ENCODE measurements at places on chromosomes 3 and 15.

- DNase-seq, result no peak
These were observed 726.6 kb upstream of the NAALADL2 start for GRCh38 chr3:174132421-174133042.

- no peak for DNase-seq
These were observed 1.1 kb downstream of the ADPGK start for GRCh38 chr15:72782274-72783003.

DNA sequence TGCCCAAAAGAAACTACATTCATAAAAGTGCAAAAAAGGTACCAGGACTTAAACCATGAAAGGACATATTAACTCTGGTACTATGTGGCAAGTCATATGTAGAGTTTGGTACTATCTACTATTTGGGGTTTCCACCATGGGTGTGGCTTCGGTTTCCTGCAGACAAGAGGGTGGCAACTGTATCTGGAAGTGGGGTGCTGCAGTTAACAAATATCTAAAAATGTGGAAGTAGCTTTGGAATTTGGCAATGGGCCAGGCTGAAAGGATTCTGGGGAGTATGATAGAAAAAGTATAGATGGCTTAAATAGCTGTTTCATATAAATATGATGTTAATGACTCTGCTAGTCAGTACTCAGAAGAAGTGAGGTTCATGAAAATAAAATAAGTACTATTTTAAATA, 44.0 kb downstream of the PLSCR2 start:
- no peak for DNase-seq

- no peak for DNase-seq
These were observed 12.5 kb downstream of the TRIM59 start for GRCh38 chr3:160437083-160437455.

- no peak for DNase-seq
These were observed 21.8 kb downstream of the FBXO45 start for GRCh38 chr3:196590279-196590678.

DNA sequence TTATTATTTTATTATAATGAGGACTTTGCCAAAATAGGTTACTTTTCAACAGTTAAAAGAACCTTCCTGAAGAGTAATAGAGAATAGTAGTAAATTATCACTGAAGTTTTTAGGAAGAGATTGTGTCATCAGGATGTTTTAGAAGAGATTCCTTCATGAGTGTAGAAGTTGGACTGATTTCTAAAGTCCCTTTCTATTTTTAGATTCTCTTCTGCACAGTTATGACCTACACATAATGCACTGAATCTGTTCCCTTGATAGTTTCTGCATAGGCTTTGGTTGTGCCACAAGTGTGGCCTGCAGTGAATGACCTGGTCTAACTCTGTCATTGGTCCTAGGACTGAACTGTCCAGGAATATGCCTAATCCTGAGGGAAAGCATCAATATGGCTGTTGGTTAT, 23.9 kb downstream of the SLC35A5 start:
- no peak for DNase-seq

DNA sequence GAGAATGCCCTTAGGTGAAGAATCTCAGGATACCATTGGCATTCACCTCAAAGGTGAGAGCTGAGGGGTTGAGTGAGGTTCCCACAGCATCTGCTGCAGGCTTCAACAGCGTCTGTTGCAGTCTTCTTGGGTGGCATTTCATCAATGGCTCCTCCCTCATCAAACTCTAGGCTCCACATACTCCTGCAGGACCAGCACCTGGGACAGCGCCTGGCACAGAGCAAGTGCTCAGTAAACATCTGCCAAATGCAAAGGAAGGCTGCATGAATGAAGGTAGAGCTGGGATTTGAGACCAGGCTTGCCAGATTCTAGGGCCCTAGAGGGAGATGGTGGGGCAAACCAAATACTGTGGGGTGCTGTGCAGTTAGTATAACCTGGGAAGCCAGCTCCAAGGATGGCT, 9.6 kb downstream of the TRH start:
- DNase-seq, result peak; percentile 7

GRCh38 chr15:77285057-77285997, 134.6 kb downstream of the PEAK1 start:
- DNase-seq, result no peak

- peak; percentile 12 for DNase-seq
These were observed 23.8 kb downstream of the LRRC2 start for GRCh38 chr3:46542344-46542743.

DNA sequence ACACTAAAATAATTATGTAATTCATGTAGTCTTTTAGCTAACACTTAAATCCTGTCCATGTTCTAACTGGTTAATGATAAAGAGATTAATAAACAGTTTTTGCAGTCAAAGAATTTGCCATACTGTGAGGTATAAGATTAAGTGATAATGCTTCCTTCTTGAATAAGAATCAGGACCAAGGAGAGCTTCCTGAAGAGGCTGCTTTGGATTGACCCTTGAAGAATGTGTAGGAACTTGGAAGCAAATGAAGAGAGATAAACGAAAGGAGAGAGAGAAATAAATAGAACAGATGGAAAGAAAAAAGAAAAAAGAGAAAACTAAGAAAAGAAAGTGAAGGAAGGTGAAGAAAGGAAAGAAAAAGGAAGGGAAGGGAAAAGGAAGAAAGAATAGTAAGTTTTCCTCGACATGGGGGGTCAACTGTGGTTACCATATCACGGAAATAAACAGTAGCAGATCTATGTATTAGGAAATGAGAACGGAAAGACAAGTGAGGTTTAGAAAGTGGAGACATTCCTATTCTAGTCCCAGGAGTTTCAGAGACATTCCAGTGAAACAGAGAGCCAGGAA, 539.8 kb downstream of the FGF12 start:
- DNase-seq, result no peak

GRCh38 chr3:129445471-129445870, 5.4 kb downstream of the IFT122 start:
- DNase-seq, result no peak

Measured in fibroblast of skin of scalp (primary cell).